ENCODE measurements at places on chromosomes 1 and 21.

DNA sequence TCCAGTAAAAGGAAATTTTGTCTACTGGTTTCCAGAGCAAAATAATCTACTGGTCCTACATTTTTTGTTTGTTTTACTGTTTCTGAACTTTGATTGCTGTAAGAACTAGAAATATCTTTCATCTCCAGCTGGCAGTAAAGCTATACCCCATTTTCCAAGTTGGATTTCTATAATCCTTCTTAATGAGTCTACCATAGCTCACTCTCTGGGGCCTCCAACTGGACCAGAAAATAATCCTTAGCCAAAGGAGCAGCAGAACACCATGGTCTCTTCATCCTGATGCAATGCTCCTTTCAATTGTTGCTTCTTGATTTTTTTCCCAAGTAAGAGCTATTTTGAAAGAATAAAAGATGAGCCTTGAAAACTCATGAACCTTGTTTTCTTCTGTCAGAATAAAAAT is 110.0 kb upstream of the COL11A1 start:
- DNase-seq, result no peak

DNA sequence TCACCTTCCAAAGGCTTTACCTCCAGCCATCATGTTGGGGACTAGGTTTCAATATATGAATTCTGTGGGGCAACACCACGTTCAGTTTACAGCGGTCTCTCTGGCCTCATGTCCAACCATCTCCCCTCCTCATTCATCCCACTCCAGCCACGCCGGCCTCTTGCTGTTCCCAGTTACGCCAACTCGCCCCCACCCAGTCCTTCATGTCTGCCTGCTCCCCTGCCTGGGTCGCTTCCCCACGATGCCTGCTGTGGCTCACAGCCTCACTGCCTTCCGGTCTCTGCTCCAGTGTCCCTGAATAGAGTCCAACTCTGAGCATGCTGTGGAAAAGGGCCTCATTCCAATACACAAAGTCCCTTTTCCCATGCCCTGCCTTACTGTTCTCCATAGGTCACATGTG is 193.8 kb downstream of the KIF26B start:
- DNase-seq, result no peak

DNA sequence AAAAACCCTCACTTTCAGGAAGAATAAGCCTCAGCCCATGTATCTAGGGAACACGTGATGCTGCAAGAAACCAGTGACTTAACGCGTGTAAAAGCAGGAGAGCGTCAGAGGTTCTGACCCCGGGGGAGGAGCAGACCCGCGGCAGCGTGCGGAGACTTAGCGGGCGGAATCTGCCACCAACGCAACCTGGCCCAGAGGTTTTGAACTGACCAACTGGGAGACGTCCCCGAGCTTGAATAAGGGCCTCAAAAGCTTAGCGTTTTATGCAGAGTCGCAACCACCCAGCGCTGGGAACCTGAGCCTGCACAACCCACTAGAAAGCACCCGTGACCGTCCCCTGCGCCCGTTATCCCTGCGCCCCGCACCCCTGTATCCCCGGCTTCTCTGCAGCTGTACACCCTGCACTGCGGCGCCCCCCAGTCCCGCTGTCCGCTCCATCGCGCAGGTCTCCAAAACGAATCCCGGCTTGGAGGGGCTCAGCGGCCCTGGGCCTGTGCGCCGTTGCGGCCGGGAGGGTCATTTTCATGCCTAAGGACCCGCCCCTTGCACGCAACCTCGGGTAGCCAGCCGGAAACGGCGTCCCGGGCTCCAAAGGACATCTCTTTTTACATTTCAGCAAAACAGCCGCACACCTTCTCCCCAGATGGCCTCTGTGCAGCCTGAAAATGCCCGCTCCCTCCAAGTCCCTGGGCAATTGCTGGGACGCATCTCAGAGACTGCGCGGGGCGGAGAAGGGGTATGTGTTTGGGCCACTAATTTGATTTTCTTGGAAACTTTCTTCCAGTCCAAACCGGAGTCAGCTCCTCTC is 29.4 kb upstream of the TRIM17 start:
- no peak for DNase-seq

- DNase-seq, result no peak
Measured at GRCh38 chr1:66313429-66313828, 220.5 kb upstream of the SGIP1 start.

DNA sequence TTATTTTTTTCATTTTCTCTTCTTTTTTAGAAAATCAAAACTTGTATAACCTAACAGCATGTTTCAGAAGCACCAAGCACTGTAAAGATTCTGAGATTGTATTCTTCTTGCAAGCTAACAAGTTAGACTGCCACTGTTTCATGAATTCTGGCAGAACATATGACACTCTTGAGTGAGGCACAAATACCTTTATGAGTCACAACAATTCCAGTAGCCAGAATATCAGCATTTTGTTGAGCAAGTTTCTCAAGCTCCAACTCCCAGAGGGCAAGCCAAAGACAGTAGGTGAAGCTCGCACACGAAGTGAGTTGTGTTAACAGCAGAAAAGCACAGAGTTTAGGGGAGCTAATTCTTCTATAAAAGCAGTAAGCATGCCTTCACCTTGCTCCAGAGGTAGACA is 268.8 kb upstream of the NCAM2 start:
- DNase-seq, result no peak

DNA sequence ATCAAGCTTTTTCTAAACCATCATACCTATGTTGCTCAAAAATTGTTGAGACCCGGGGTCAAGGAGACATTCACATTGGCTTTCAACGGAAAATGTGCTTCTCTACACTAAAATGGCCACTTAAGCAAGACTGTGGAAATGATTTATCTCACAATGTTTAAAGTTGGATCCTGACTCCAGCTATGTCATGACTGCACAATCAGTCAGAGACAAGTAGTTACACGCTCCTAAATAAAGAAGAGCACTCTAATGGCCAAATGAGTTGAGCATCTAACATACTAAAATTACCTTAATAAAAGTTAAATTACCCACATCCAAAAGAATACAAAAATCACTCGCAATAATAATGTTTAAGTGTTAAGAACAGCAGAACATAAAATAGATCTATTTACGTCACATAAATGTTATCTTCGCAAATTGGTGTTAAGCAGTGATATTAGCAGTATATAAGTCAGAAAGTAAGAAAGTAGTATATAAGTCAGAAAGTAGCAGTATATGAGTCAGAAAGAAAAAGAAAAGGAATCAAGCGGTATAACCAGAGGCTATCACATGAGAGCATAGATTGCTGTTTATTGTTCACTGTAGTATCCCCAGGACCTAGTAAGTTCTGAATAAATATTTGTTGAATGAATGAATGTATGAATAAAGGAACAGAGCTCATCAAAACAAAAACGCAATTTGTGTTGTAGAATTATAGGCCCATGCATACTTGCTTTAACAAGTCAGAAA is 28.4 kb downstream of the ZNF281 start:
- no peak for DNase-seq

- DNase-seq, result no peak
Measured at GRCh38 chr1:58206749-58207148, 339.8 kb downstream of the OMA1 start.

GRCh38 chr1:53305650-53306049 is 22.2 kb downstream of the LRP8 start:
- DNase-seq, result no peak

- DNase-seq, result no peak
Measured at GRCh38 chr1:83967336-83967735, 31.6 kb downstream of the TTLL7 start.

DNA sequence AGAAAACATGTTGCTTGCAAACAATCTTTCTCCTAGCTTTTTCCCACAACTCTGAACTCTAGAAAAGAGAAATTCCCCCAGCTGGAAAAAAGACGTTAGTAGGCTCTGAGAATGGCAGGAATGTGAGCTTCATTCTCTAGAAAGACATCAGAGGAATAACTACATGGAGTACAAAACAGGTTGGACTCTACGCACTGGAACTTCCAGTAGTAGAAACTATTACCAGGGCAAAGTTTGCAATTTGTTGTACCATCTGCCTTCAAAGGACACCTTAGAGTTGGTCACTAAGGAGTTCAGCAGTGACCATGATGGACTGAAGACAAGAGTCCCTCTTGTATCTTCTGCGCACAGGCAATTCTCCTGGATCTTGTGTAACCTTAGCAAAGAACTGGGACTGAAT is 60.9 kb downstream of the SLC35D1 start:
- no peak for DNase-seq

- DNase-seq, result no peak
Measured at GRCh38 chr1:203136409-203137042, 9.0 kb downstream of the ADORA1 start.

- DNase-seq, result no peak
Measured at GRCh38 chr21:41133874-41134522, 34.0 kb upstream of the BACE2 start.

DNA sequence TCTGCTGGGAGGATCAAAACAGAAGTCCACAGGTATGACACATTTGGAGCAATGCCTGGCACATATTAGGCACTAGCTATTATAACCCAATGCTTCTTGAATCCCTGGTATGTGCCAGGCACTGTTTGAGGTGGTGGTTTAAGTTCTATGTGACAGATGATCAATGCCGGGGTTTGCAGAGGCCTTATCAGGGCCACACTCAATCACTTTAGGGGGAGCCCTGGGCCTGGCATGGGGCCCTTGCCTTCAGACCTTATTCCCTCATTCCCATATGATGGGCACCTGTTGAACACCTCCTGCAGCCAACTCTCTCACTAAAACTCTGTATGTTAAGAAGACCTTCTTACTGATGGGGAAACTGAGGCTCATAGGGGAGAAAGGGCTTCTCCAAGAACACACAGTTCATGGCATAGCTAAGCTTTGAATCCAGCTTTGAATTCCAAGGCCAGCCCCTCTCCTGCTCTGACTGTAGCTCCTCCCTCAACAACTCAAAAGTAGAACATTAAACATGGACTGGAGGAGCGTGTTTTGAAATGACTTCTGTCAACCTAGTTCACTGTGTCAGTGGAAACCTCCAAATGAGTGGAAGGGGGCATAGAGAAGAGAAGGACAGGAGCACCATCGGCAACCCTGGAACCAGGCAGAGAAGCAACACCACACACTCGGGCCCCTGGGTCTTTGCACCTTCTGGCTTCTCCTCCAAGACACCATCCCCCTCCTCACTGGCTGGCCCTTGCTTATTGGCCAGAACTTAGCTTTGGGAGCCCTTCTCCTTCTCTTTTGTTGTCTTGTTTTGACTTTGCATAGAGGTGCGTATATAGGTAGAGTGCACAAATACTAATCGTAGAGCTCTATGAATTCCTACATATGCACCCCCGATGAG is 6.6 kb upstream of the IFFO2 start:
- DNase-seq, result no peak

DNA sequence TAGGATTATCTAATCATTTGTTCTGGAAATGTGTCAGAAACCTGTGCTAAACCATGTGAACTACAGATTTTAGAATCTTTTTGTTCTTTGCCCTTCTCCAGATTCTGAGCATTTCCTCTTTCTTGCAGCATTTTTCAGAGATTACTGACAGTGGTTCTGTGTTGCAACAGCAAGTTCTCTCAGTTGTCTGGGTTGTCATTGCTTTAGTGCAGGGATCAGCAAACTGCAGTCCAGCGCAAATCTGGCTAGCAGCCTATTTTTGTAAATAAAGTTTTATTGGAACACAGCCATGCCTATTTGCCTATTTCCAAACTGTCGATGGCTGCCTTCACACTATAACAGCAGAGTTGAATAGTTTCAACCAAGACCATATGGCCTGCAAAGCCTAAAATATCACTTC is 66.3 kb upstream of the LRRC8D start:
- no peak for DNase-seq

DNA sequence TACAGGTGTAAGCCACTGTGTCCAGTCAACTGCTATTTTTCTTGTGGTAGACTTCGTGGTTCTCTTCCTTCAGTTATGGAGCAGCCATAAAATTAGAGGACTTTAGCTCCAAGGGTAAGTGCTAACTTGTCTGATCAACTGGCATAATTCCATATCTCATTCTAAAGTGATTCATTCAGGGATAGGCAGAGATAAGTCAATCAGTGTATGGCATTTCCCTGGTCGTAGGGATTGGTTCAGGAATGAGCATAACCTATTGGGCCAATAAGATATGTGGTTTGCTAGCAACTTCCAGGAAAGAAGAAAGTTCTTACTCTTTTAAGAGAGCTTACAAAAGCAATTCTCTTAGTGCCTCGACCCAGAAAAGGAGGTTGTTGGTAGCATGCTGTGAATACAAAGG is 4.7 kb upstream of the ZSWIM5 start:
- DNase-seq, result no peak

DNA sequence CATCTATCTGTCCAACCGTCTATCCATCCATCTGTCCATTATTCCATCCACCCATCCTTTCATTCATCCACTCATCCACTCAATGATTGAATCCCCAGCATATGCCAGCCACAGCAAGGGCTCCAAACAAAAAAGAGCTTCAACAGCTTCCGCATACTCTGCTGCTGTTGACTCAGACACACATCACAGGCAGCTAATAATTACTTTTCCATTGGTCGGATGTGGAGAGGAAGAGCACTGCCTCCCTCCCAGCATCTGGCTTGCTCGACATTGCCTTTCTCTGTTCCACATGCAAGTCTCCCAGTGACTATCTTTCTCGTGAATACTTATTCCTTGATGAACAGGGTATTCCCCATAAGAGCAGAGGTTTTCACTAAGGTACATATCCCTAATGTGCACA is 176.5 kb downstream of the HIVEP3 start:
- DNase-seq, result no peak

GRCh38 chr1:3306583-3307291 is 147.7 kb upstream of the ARHGEF16 start:
- DNase-seq, result no peak

- DNase-seq, result no peak
Measured at GRCh38 chr1:2532485-2533160, 2.6 kb upstream of the HES5 start.

DNA sequence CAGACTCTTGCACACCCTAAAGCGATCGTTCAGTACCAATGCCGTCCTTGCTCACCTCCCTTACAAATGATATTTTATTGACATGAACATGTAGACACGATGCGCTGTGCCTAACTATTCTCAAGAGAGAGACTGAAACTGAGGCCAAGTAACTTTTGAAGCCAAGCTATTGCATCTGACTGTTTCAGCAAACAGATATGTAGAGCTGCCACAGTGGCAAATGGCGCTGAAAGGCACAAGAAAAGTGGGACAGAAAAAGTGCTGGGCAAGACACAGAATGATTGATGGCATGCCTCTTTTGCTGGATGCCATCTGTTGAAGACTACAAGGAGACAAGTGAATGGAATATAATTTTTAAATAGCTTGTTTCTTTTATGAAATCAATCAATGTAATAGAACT is 1157.2 kb upstream of the ADGRL4 start:
- no peak for DNase-seq

GRCh38 chr1:212650228-212650627 is 41.7 kb downstream of the ATF3 start:
- no peak for DNase-seq

DNA sequence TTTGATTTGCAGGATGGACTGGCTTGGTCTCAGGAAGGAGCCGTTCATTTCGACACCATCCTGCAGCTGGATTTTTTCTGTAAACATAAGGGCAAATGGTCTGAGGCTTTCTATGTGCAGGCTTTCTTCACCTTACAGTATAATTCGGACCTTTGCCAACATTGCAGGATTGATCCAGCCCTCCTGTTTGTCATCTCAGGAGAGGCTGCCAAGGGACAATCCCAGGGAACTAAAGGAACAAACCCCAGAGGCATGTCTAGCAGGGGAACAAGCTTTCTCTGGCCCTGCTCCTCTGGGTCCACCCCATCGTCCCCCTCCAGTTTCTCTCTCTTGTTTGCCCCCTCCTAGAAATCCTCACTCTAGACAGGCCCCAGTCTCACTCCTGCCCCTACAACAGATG is 24.8 kb upstream of the GBP6 start:
- DNase-seq, result no peak

- no peak for DNase-seq
Measured at GRCh38 chr21:36030581-36031189, 29.6 kb downstream of the SETD4 start.

GRCh38 chr1:190464690-190465089 is 13.0 kb downstream of the BRINP3 start:
- no peak for DNase-seq

- DNase-seq, result no peak
Measured at GRCh38 chr1:223222377-223222776, 79.3 kb upstream of the TLR5 start.
